Aorta (tissue), 5 donors: ENCODE measurements at places on chromosomes 7 and 10.

- no peaks in the 10 kb centered on the region for H3K27me3 ChIP-seq
- no peak overlapping the region for H3K27ac ChIP-seq
- H3K4me3 ChIP-seq: no peak overlapping the region
- no peaks in the 10 kb centered on the region for H3K36me3 ChIP-seq
These were observed 1.6 kb downstream of the FFAR4 start for GRCh38 chr10:93568105-93568390.

DNA sequence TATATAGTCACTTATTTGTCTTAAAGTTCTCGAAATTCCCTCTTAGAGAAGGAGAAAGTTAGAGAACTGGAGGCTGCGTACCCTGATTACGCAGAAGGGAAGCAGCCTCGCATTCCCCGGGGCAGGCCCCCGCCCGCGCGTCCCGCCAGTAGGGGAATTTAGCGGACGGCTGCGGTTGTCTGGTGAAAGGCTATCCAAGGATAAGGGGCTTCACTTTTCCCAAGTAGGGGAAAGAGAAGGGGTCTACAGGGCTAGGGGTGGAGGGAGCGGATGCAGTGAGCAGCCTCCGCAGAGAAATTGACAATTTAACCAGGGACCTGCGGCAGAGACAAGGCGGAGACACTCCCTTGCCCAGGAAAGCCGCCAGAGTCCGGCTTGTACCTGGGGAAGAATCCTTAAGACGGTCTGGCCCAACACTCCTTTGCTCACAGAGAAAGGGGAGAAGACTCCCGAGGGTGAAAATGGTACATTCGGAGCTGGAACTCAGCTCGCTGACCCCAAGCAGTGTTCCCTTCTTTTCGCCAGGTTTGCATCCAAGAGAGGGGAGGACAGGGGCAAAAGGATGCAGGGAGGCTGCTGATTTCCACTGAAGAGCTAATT is 994 bp upstream of the MAGI2 start:
- H3K36me3 ChIP-seq: no peaks in the 10 kb centered on the region
- peak; percentile 60 for DNase-seq
- no peaks in the 10 kb centered on the region for H3K27me3 ChIP-seq
- peak overlapping the region; percentile 80 for H3K27ac ChIP-seq
- peak overlapping the region; percentile 46 for H3K4me3 ChIP-seq

DNA sequence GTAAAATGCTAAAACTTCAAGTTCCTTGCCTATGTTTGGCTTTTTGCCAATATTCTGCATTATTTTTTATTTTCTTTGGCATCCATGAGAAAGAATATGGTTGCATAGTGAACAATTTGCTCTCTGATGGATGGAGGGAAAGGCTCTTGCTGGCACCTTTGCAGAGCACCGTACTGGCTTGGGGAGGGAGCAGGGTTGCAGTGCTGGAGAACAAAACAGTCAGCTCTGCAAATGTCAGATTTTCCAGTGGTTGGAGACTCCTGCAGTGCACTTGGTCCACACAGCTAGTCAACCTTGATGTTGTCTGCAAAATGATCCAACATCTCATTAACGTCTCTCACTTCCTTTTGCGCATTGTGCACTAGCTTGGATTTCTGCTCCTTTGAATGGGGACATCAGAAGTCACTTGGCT is 100.8 kb downstream of the ANLN start:
- no peaks in the 10 kb centered on the region for H3K27me3 ChIP-seq
- no peak overlapping the region for H3K27ac ChIP-seq
- no peaks in the 10 kb centered on the region for H3K36me3 ChIP-seq
- H3K4me1 ChIP-seq: no peaks in the 10 kb centered on the region
- DNase-seq: no peak

GRCh38 chr10:70571636-70572439 is 30.7 kb downstream of the PRF1 start:
- no peaks in the 10 kb centered on the region for H3K27me3 ChIP-seq
- H3K36me3 ChIP-seq: no peaks in the 10 kb centered on the region
- H3K27ac ChIP-seq: no peak overlapping the region
- no peaks in the 10 kb centered on the region for H3K4me1 ChIP-seq
- H3K4me3 ChIP-seq: no peak overlapping the region

GRCh38 chr10:61565819-61566560 is 96.7 kb upstream of the CABCOCO1 start:
- no peak overlapping the region for H3K27ac ChIP-seq
- H3K36me3 ChIP-seq: no peaks in the 10 kb centered on the region
- H3K4me3 ChIP-seq: no peak overlapping the region

DNA sequence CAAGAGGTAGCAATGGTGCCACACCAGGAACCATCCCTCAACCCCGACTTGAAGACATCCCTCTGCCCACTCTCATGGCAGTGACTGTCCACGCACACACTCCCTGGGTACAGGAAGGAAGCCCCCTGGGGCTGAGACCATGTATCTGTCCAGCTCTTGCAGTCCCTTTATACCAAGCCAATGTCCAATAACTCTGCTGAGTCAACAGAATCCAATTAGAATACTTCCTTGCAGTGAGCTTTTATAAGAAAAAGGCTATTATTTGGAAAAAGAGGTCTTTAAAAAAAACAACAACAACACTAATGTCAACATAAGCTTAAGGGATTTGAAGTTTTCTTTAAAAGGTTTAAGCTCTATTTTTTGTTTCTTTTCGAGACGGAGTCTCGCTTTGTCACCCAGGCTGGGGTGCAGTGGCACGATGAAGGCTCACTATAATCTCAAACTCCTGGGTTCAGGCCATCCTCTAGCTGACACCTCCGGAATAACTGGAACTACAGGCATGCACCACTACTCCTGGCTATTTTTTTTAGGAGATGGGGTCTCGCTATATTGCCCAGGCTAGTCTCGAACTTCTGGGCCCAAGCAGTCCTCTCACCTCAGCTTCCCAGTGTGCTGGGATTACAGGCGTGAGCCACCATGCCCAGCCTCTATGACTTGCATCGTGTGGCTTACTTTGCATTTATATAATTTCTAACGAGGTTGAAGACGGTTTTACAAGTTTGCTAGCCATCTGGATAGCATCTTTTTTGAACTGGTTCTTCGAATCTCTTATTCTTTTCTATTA is 7.5 kb downstream of the BNIP3 start:
- no peaks in the 10 kb centered on the region for H3K36me3 ChIP-seq
- H3K4me1 ChIP-seq: no peaks in the 10 kb centered on the region
- H3K27ac ChIP-seq: no peak overlapping the region
- H3K27me3 ChIP-seq: no peaks in the 10 kb centered on the region
- no peak for DNase-seq

DNA sequence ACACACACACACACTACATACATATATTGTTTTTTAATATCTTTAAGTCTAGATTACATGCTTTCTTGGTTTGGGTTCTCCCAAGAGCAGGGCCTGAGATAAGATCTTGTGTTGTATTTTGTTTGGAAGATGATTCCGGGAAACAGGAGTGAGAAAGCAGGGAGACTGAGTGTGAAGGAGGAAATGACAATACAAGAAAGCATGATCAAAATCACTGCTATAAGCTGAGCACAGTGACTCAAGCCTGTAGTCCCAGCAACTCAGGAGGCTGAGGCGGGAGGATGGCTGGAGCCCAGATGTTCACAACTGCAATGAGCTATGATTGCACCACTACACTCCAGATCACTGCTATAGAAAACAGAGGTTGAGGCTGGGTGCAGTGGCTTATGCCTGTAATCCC is 267.6 kb downstream of the SKIDA1 start:
- no peaks in the 10 kb centered on the region for H3K27me3 ChIP-seq
- no peak for DNase-seq
- H3K27ac ChIP-seq: no peak overlapping the region
- H3K36me3 ChIP-seq: no peaks in the 10 kb centered on the region
- H3K4me1 ChIP-seq: no peaks in the 10 kb centered on the region

GRCh38 chr10:103114876-103115275 is 78.2 kb downstream of the NT5C2 start:
- DNase-seq: no peak
- H3K27me3 ChIP-seq: no peaks in the 10 kb centered on the region
- H3K4me1 ChIP-seq: peaks cover 15% of the 10 kb centered on the region
- H3K4me3 ChIP-seq: no peak overlapping the region

DNA sequence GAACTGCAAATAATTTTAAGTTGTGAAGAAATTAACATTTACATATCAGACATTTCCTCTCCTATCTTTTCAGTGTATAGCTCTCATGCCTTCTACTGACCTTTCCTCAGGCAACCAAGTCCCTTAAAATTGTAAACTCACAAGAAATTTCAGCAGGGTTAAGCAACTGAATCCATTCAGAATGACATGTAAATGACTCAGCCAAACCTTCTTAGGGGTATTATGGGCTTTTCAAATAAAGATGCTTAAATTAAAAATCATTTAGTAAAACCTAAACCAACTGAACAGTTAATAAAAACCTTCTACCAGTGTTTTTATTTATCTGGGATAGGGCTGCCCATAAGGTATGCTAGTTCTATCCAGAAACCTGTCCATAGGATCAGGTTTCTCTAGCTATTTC is 20.7 kb downstream of the WAPL start:
- H3K4me3 ChIP-seq: no peak overlapping the region
- no peaks in the 10 kb centered on the region for H3K36me3 ChIP-seq
- H3K27ac ChIP-seq: no peak overlapping the region
- no peaks in the 10 kb centered on the region for H3K27me3 ChIP-seq
- DNase-seq: no peak

DNA sequence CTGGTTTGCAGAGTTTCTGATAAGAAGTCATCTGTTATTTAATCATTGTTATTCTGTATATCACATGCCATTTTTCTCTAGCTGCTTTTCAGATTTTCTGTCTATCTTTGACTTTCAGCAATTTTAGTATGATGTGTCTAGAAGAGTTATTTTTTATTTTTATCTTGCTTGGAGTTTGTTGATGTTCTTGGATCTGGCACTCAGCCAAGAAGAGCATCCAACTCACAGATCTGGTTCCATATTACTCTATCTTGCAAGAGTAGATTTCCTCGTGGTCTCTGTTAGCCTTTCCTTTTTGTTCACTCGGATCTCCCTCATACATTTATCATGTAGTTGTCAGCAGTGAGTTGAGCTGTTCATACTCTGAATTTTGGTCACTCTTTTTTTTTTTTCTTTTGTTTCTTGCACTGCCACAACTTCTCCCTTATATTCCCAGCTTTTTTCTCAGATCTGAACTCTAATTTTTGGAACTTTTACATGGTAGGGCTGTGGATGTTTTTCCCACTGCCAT is 54.8 kb upstream of the CALCR start:
- no peaks in the 10 kb centered on the region for H3K27me3 ChIP-seq
- no peak for DNase-seq
- no peak overlapping the region for H3K4me3 ChIP-seq
- H3K4me1 ChIP-seq: no peaks in the 10 kb centered on the region
- H3K36me3 ChIP-seq: no peaks in the 10 kb centered on the region
- H3K27ac ChIP-seq: no peak overlapping the region

DNA sequence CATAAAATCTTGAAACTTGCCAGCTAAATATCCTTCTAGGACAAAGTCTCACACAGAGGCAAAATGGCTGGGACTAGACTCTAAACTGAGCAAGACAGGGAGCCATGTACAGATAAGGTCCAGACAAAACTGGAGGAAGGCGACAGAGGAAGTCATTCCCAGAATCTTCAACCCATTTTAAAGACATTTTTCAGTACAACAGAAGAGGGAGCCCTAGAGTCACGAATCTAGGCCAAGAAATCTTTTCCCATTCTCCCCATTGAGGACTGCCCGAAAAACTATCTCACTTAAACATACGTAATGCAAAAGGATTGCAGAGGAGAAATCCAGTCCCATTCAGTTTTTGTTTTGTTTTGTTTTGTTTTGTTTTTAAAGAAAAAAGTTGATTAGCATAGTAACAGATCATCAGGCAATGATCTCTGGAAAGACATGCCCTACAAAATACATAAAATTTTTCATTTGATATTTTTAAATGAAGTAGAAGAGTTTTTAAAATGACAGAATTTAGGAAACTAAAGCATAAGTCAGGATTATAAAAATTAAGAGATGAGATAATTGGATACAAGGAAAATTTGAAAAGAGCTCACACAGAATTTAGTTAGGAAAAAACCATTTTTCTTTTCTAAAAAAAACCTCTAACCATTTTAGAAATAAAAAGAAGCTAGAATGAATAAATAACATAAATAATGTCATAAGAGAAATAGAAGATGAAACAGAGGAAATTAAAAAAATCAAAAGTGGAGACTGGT is 16.9 kb upstream of the PRF1 start:
- no peak overlapping the region for H3K27ac ChIP-seq
- DNase-seq: no peak
- H3K27me3 ChIP-seq: no peaks in the 10 kb centered on the region
- no peaks in the 10 kb centered on the region for H3K36me3 ChIP-seq
- no peak overlapping the region for H3K4me3 ChIP-seq
- H3K4me1 ChIP-seq: no peaks in the 10 kb centered on the region

- H3K27ac ChIP-seq: no peak overlapping the region
- peak; percentile 17 for DNase-seq
- no peaks in the 10 kb centered on the region for H3K27me3 ChIP-seq
These were observed 107.6 kb downstream of the ADCY1 start for GRCh38 chr7:45681596-45682357.

DNA sequence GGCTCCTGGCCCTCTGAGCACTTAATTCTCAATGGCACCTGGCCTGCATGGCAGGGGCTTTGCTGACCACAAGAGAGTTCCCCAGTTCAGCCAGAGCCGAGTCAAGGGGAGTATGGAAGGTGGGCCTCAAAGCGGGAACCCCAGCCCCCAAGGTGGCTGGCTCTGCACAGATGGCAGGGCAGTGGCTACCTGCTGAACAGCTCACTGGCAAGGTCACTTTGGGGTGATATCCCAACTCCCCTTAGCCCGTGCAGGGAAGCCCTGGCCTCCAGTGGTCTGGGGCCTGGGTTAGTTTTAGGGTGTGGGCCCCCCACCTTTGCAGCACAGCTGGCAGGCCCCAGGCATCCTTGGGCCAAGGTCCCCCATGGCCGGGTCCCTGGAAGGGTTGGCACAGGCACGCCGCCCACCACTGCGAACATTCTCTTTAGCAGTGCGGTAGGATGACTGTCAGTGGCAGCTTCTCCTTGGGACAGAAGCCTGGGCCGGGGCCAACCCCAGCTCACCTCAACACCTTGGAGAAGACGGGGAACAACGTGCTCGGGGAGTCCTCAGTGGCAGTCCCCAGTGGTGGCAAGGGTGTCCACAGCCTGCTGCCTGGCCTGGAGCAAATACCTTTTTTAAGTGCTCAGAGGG is 36.8 kb downstream of the PPIF start:
- H3K27ac ChIP-seq: no peak overlapping the region
- no peak overlapping the region for H3K4me3 ChIP-seq
- no peaks in the 10 kb centered on the region for H3K36me3 ChIP-seq
- H3K27me3 ChIP-seq: no peaks in the 10 kb centered on the region
- H3K4me1 ChIP-seq: no peaks in the 10 kb centered on the region
- DNase-seq: peak; percentile 44

- no peak overlapping the region for H3K4me3 ChIP-seq
- DNase-seq: no peak
- peaks cover 1% of the 10 kb centered on the region for H3K4me1 ChIP-seq
- H3K27ac ChIP-seq: no peak overlapping the region
- no peaks in the 10 kb centered on the region for H3K36me3 ChIP-seq
These were observed 106.0 kb upstream of the PRR15 start for GRCh38 chr7:29457565-29458011.

GRCh38 chr10:80131499-80131901 is 1.0 kb upstream of the PLAC9 start:
- H3K36me3 ChIP-seq: no peaks in the 10 kb centered on the region
- DNase-seq: no peak
- no peak overlapping the region for H3K27ac ChIP-seq
- H3K4me1 ChIP-seq: no peaks in the 10 kb centered on the region
- H3K4me3 ChIP-seq: no peak overlapping the region
